ENCODE measurements at places on chromosomes 4 and X.

DNA sequence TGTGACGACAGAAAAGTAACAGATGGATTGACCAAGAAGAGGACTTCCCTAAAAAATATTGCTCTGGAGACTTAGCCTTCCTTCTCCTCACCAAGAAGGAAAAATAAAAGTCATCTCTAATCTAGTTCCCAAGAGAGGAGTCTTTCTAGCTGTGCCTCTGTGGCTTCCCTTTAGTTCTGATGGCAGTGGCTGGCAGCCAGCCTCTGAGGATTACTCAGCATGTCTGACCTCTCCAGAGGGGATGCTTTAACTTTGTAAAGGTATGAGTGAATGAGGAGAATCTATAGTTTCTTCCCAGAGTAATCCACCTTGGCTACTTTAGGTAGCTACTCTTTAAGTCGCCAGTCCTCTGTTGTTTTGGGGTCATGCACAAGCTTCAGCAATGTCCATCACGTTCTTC lies 163.9 kb upstream of the KIT start:
- no peak for DNase-seq

DNA sequence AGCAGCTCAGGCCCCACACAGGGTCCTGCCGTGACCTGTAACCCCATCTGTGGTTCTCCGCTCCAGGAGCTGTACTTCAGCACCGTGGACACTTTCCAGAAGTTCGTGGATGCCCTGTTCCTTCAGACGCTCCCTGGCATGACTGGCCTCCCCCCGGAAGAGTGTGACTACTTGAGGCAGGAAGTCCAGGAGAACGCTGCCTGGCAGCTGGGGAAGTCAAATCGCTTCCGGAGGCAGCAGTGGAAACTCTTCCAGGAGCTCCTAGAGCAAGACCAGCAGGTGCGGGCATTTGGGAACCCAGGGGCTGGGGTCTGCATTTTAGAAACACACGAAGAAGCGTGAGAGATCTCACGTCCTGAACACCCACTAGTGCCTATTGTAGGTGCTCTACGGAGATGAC lies 72.5 kb downstream of the EVC start:
- no peak for DNase-seq

GRCh38 chr4:89253311-89253710 lies 54.3 kb downstream of the GPRIN3 start:
- DNase-seq: no peak

DNA sequence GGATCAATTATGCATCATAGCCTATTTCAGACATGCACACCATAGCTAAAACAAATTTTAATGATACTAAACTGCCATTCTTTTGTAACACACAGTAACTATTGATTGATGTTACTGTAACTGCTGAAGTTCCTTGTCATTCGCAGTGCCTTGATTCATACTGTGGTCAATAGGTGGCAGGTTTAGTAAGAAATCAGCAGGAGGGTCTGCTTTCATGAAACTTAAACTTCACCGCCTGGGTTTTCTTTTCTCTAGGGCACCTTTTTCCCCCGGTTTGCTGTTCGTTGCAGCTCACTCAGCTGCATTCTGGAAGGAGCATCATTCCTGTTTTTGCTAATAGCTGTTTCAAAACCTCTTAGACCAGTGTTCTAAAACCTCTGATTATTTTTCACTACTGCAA lies 88.1 kb downstream of the RPA4 start:
- no peak for DNase-seq

- DNase-seq: no peak
Measured at GRCh38 chr4:69167300-69167699, 47.2 kb downstream of the UGT2B11 start.

- no peak for DNase-seq
Measured at GRCh38 chrX:31139961-31140360, 68.1 kb upstream of the FTHL17 start.

- DNase-seq: no peak
Measured at GRCh38 chr4:90375081-90375480, 247.9 kb downstream of the CCSER1 start.

- DNase-seq: no peak
Measured at GRCh38 chrX:50874876-50875275, 35.7 kb upstream of the BMP15 start.
